Body of pancreas (tissue), 4 donors: ENCODE measurements at places on chromosomes 6 and 20.

DNA sequence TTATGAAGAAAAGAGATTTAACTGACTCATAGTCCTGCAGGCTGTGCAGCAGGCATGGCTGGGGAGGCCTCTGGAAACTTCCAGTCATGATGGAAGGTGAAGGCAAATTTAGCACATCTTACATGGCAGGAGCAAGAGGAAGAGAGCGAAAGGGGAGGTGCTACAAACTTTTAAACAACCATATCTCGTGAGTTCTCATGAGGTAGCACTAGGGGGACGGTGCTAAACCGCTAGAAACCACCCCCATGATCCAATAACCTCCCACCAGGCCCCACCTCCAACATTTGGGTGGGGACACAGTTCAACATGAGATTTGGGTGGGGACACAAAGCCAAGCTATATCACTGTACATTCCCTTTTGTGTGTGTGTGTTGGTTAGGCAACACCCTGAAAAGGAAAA, 209.9 kb downstream of the TMEM242 start:
- DNase-seq, result no peak

DNA sequence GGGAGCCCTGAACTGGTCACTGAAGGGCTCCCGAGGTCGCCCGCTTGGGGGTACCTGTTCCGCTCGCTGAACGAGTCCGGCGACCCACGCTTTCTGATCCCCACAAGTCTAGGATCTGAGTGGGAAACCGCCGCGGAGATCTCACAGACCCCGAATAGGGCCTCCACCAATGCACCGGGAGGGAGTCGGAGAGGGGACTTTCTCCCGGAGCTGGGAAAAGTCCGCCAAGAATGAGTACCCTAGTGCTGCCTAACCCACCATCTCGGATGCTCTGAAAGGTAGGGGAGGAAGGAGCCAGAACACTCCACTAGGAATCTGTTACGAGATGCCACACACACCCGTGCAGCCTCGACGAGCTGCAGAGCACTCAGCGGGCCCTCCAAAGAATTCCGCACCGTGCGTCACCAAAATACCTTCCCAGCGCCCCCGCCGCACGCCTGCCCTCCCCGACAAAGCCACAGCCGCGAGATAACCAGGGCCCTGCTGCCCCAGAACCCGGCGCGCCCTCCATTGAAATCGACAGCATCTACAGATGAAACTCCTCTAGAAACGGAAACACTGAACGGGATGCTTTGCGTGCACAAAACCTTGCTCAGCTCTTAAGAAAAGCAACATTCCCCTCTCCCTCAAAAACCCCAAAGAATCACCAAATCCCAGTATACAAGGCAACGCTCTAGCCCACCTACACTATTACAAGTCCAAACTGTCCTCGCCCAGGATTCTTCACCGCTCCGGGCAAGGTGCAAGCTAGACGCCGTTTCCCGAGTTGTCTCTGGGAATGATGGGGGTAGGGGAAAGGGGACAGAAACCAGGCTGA, 686 bp downstream of the COL12A1 start:
- no peak for DNase-seq

- no peak for DNase-seq
Measured at GRCh38 chr6:67883500-67884366, 751.3 kb upstream of the ADGRB3 start.

DNA sequence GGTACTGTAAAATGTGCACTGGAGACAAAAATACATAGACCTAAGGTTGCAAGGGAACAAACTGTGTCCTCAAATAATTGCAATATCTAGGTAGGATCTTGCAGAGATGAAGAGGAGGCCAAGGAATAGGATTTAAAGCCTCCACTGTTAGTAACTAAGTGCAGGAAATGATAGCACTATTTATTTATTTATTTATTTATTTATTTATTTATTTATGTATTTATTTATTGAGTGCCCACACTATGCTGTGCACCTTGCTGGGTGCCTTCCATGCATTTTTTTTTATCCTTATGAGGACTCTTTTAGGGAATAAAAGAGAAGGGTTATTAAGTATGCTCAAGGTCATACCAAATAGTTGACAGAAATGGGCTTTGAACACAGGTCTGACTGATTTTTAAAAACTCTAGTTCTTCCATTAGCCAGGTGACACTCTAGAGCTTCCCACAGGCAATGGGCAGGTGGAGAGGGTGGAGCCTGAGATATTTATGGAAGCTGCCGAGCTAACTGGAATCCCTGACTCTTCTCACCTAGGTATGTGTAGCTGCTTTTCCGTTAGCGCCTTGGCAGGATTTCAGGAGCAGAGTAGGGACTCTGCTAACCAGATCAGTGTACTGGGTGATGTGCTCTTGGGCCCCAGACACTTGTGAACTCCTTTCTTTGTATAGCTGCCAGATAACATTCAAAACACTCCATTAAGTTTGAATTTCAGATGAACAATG, 12.8 kb upstream of the NUP153 start:
- no peak for DNase-seq

GRCh38 chr20:5486377-5487054, 169.8 kb upstream of the PROKR2 start:
- DNase-seq, result no peak

GRCh38 chr6:118660218-118660569, 8.8 kb upstream of the CEP85L start:
- DNase-seq, result peak; percentile 23

DNA sequence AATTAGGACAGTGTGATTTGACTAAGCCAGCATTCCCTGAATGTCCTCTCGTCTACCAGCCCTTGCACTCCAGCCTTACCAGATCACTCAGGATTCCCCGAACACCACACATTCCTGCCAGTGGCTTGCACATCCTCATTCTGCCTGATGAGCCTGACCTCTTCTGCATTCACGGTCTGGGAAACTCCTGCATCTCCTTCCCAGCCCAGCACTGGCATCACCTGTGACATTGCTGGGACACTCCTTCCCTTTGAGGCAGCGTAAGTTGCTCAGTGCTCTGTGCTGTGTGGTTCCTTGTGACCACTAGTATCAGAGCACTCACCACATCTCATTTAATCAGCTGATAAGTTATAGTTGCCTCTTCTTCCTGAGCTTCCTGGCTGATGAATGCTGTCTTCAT, 17.3 kb downstream of the NCOA7 start:
- DNase-seq, result no peak

GRCh38 chr6:29627755-29628418, 5.1 kb downstream of the GABBR1 start:
- peak; percentile 49 for DNase-seq

DNA sequence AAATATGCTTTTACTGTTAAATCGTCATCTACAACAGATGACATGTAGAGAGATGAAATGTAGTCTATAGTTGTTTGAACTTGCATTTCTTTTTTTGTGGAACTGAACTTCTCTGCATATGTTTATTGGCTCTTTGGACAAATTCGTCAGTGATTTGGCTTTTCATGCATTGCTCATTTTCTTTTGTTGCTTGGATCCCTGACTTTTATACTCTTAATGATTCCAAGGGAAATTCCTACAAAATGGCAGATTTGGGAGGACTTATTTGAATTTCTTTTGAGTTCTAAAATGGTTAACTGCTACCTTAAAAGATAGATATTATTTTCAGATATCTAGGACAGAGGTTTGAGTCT, 65.4 kb downstream of the UTRN start:
- no peak for DNase-seq

DNA sequence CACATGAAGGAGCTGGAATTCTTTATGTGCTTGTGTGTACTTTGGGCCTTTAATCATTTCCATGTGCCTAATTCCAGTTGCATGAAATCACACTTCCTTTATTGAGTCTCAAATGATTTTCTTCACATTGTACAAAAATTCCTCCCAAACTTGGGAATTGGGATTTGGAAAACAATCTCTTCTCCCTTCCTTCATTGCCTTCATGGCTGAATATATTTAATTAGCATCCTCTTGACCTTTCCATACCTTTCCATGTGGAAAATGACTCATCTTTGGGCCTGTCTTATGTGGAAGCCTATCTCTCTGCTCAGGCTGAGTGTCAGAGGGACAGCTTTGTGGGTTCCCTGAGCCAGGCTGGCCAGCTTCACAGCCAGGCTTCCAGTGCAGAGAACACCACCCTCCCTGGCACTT, 33.0 kb upstream of the CDH4 start:
- no peak for DNase-seq

- no peak for DNase-seq
Measured at GRCh38 chr6:2891768-2892170, 11.3 kb downstream of the SERPINB9 start.

DNA sequence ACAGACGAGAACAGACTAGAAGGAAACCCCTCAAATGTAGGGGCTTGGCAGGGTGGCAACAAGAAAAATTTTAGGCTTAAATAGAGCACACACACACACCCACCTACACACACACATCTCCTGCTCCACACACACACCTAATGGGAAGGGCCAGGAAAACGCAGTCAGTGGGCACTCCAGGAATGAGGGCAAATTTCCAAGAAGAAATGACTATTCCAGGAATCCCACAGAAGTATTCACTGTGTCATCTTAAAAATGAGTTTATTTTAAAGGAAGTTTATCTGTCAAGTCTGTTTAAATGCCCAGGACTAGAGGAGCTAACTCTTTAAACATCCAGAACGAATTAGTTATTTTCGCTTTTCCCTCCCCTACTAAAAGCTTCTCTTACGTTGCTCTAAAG, 13.0 kb downstream of the ALDH8A1 start:
- DNase-seq, result no peak

GRCh38 chr6:13694562-13694961, 17.1 kb downstream of the RANBP9 start:
- DNase-seq, result no peak

GRCh38 chr6:128719786-128720185, 163.2 kb upstream of the LAMA2 start:
- no peak for DNase-seq

- DNase-seq, result no peak
Measured at GRCh38 chr6:1820714-1821113, 211.0 kb downstream of the FOXC1 start.

DNA sequence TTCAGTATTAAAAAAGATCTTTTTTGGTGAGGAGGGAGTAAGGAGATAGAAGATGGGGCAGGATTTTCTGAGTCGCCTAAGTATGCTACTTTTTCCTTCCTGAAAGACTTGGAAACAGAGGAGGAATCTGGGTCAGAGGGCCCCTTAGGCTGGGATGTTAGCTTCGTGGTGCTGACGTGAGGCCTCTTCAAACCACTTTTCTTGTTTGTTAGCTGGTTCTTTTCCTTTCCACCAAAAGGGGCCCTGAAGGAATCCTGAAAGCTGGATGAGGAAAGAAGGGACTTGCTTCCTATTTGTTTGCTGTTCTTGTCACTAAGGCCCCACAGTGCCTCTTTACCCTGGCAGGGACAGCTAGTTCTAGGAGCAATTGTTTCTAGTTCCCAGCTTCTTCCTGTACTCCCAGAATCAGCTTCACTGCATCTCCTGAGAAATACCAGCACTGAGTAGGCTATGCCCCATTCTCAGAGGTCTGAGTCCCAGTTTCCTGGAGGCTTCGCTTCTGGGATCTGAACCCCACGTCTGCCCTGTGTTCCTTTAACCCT, 2.2 kb upstream of the IL20RA start:
- DNase-seq, result no peak
